8988T (cell line): ENCODE measurements at places on chromosomes 1 and 21.

- no peak for DNase-seq
Observed at GRCh38 chr1:28108001-28108400, 19.6 kb upstream of the EYA3 start.

DNA sequence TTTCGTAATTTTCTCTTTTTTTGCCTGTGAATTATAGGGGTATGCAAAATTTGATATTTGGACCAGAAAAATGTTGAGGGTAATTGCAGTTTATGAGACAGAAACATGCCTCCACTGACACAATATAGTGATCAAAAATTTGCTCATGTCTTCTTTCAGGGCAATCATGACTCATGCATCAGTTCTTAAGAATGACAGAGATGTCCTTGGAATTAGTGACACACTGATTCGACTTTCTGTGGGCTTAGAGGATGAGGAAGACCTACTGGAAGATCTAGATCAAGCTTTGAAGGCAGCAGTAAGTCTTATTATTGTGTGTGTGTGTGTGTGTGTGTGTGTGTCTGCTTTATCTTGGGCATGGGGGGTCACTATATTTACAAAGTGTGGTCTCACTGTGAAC is 27.5 kb downstream of the CTH start:
- DNase-seq, result no peak

- DNase-seq, result no peak
Observed at GRCh38 chr1:1340185-1340584, 9.0 kb downstream of the DVL1 start.

DNA sequence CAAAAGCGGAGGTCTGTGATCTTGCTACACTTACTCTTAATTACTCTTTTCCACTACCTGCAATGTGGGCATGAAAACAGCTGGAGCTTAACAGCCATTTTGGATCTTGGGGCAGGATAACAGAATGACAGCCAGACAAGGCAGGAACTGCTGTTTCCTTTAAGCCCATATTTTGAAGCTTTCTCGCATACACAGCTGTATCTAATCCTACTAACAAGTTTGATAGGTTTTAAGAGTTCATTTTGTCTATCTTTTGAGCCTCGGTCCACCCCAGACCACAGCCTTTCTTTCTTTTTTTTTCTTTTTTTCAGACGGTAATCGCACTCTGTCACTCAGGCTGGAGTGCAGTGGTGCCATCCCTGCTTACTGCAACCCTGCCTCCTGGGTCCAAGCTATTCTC is 42.4 kb upstream of the CRB1 start:
- no peak for DNase-seq

- DNase-seq, result no peak
Observed at GRCh38 chr1:150273311-150273710, 721 bp downstream of the C1orf54 start.

DNA sequence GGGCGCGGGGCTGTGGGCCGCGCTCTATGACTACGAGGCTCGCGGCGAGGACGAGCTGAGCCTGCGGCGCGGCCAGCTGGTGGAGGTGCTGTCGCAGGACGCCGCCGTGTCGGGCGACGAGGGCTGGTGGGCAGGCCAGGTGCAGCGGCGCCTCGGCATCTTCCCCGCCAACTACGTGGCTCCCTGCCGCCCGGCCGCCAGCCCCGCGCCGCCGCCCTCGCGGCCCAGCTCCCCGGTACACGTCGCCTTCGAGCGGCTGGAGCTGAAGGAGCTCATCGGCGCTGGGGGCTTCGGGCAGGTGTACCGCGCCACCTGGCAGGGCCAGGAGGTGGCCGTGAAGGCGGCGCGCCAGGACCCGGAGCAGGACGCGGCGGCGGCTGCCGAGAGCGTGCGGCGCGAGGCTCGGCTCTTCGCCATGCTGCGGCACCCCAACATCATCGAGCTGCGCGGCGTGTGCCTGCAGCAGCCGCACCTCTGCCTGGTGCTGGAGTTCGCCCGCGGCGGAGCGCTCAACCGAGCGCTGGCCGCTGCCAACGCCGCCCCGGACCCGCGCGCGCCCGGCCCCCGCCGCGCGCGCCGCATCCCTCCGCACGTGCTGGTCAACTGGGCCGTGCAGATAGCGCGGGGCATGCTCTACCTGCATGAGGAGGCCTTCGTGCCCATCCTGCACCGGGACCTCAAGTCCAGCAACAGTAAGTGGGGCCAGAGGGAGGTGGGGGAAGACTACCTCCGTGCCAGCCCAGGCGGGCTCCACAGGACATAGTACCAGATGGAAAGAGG is 808 bp downstream of the MAP3K21 start:
- peak; percentile 11 for DNase-seq

DNA sequence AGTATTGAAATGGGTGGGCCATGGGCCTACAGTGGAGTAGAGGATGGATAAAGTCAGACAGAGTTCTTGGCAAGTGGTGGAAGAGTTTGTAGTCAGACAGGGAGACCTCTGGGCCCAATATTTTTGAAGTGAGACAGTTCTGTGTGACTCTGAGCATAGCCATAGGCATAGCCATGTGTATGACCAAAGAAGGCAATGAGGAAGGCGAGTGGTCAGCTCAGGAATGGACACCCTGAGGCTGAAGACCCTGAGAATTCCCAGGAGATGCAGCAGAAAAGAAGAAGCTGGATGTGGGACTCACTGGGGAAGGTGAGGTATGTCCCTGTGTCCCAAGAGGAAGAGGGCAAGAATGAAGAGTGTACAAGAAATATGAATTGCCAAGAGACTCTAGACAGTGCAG is 210.6 kb upstream of the IRF2BP2 start:
- DNase-seq, result no peak

GRCh38 chr21:32470206-32470605 is 57.7 kb downstream of the EVA1C start:
- no peak for DNase-seq

- no peak for DNase-seq
Observed at GRCh38 chr1:45979074-45979777, 153.2 kb downstream of the PIK3R3 start.

DNA sequence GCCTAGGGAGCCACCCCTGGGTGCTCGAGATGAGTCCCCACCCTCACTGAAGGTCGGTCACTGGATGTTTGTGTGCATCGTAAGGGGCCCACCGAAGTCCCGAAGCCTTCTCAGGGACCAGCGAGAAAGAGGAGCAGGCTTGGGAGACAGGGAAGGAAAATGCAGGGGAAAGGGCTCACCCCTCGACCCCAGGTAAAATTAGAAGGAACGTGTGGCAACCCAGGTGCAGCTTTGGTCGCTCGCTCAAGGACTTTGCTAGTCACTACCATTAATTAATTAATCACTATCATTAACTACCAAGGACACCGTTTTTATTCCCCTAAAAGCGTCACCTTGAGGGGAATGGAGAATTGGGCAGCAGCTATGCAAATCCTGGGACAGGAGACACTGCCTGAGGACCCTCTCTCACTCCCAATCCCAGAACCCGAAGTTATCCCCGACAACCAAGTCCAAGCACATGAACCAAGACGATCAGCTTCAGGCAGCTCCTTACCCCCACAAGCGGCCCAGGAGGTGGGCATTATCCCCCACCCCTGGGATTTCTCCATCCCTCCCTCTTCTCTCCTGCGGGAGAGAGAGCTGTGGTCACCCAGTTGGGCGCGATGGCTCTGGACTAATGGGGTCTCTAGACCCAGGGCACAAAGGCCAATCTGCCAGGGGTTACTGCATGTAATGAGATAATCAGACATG is 4.2 kb upstream of the SIM2 start:
- no peak for DNase-seq

- no peak for DNase-seq
Observed at GRCh38 chr21:37088186-37088735, 15.2 kb downstream of the TTC3 start.

GRCh38 chr1:65478379-65479026 is 58.0 kb downstream of the LEPR start:
- DNase-seq, result no peak

DNA sequence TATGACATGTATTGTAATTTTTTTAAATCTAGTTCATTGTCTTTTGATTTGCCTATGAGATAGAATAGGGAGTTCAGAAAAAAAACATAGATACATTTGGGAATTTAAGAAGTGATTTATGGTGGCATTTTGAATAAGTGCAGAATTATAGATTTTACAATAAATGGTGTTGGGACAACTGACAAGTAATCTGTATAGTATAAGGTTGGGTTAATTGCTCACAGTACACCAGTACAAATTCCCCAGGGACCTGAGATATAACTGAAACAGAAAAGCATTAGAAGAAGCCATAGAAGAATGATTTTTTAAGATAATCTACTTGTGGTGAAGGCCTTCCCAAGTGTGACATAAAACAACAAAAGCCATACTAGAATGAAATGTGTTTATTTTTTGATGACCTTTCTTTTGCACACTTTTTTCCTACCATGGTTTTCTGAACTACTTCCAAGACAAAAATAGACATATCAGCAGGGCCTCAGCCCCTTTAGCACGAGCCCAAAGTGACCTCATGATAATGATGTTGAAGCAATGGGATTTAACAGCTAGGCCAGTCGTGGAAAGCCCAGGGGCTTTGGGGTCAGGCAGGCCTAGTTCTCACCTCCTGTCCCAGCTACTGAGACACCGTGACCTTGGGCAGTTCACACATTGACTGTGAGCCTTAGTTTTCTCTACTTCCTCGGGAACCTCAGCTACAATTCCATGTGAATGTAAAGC is 87.4 kb downstream of the GREM2 start:
- no peak for DNase-seq

GRCh38 chr21:37711286-37711829 is 204.9 kb downstream of the KCNJ6 start:
- no peak for DNase-seq

- no peak for DNase-seq
Observed at GRCh38 chr1:200206761-200207160, 179.3 kb downstream of the NR5A2 start.

DNA sequence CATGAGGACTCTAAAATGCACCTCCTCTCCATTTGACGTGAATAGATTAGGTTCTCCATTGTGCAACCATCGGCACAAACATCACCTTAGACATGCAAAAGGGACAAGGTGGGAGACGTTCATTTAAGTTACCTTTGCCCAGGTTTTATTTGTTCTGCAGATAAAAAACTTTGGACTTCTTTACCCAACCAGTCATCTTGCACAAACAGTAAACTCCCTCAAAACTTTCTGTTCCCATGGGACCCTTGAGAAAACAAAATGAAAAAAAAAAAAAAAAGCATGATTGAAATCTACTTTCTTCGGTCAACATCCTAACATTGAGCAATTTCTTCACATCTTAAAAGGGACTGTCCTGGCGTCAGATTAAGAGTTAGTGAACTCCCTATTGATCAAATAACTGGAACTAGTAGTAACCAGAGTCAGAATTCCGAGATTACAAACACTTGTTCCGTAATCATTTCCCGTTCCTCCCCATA is 31.4 kb upstream of the PROX1 start:
- DNase-seq, result no peak
